Omental fat pad (tissue), 4 donors: ENCODE measurements at places on chromosomes 3 and 15. TPM values are rescaled to one million over a fixed set of nuclear protein-coding genes. Genes with fewer than 3 reads are reported as not detected.

DNA sequence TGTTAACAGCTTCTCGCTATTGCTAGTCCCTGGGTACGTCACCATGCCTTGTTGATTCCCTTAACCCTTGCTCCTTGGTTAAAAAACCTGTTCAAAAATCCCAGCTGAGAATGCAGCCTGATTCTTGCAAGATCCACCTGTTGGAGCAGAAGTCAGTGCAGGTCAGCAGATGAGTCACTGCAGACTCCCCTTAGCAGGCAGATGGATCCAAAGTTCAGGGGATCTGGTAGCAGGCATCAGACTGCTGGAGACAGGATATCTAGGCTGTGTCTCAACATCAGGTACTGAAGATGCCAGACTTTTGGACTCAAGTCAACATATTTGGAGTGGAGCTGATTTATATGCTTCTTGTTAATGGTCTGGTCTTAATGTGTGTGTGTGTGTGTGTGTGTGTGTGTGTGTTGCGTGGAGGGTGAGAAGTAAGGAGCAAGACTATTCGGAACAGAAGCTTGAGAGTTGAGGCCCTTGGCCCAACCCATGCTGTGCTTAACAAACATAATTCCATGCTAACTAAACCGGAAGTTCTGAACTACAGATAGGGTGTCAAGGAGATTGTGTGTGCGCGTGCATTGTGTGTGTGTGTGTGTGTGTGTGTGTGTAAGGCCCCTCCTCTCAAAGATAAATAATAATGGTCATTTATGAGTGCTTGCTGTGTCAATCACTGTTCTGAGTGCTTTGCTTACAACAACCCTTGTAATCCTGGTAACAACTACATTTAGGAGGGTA lies 1.0 kb upstream of the C3orf52 start:
- no peak for DNase-seq

- no peak for DNase-seq
Observed at GRCh38 chr3:110180733-110181132, 843.4 kb upstream of the DPPA4 start.

GRCh38 chr3:125644036-125645005 lies 49.0 kb upstream of the OSBPL11 start:
- DNase-seq = no peak

SOX2 gene
- total RNA-seq = not detected

DNA sequence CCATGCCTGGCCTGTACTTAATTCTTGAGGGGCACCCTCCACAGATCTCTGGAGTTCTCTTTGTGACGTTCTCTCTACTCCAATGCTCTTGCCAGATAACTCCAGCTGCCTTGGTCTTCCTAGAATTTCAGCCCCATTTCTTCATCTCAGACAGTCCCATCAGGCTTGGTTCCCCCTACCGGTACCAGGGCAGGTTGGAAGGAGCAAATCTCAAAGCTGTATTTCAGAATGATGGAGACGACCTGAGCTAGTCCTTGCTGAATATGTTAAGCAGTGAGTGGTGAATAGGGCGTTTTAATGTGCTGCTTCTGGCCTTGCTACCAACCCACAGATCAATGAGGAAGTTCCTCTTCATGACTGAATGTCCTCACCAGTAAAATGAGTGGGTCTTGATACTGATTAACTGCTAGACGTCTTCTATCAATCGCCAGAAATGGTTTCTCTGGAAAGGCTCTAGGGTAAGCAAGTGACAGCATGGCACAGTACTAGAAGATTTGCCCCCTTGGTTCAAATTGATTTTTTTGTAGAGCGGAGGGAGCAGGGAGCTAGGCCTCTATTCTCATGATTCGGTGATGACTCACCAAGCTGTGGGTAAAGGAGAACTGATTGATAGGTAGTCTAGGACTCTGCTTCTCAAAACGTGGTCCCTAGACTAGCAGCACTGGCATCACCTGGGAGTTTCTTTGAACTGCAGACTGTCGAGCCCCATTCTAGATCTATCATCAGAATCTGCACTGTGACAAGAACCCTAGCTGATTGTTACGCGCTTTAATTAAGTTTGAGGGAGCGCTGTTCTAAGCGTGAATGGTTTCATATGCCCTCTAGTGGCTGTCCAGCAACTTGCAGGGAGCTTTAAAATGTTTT lies 67.8 kb downstream of the UBP1 start:
- DNase-seq = no peak

DNA sequence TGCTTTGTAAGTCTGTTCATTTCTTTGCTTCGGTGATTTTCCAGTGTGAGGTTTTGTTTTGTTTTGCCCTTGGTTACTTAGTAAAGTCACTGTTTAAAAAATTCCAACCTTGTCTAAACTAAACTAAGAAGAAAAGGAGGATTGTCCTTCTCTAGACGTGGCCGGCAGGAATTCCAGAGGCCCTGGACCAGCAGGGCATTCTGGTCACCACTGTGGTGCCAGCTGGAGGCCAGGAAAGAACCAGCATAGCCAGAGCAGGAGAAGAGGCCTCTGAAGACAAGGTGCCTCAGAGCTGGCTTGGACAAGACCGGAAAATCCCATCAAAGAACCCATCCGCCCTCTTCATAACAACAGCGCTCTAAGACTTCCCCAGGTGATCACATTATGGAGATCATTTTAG lies 8.2 kb downstream of the PLOD2 start:
- no peak for DNase-seq

GRCh38 chr3:140708815-140709214 lies 31.0 kb downstream of the TRIM42 start:
- DNase-seq = no peak

- DNase-seq = no peak
Observed at GRCh38 chr3:148707601-148708380, 10.1 kb downstream of the AGTR1 start.

- DNase-seq = no peak
Observed at GRCh38 chr3:107907996-107908395, 182.8 kb downstream of the CD47 start.

GRCh38 chr3:148062590-148062989 lies 635.1 kb upstream of the AGTR1 start:
- DNase-seq = no peak

DNA sequence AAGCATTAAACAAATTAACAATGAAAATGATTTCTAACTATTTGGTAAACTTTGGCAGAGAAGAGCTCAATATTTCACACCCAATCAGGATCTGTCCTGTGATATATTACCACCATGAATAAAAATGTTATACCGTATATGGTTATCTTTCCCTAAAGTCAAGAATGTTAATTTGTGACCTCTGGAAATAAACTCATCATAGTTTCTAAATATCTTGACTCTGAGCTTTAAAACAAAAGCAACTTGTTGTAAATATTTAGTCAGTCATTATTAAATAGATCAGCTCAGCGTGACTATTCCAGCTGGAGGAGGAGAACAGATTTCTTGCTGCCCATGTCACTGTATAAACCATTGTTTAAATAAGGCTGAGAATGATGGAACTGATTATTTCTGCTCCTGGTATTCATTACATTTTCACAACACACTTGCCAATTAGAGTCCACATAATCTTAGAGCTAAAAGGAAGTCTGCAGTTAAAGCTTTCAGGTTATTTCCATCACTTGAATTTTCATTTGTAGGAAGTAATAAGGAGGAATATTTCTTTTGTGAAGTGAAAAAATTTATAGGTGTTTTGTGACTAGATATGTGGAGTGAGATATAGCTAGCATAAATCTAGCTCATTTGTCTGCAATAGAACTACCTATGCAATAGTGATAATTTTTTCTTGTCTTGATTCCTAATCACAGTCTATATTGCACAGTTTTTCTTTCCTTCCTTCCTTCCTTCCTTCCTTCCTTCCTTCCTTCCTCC lies 106.5 kb upstream of the P2RY1 start:
- DNase-seq = no peak

DNA sequence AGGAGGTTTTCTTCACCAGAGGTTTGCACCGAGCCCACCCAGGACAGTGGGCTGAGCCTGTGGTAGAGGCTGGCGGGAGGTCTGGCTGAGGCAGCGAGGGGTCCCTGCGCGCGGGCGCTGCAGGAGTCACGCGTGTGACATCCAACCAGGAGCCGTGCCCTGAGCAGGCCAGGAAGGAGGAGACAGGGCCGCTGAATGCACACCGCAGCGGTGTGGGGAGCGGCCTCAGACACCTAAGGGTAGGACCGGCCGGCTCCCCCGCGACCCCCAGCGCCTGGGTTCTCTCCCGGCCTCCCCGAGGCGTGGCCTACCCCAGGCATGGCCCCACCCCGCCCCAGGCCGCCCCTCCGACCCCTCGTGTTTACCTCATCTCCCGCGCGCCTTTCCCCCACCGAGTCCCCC lies 412 bp downstream of the SLC41A3 start:
- DNase-seq = no peak

- no peak for DNase-seq
Observed at GRCh38 chr15:57890351-57890750, 175.2 kb downstream of the ALDH1A2 start.

DNA sequence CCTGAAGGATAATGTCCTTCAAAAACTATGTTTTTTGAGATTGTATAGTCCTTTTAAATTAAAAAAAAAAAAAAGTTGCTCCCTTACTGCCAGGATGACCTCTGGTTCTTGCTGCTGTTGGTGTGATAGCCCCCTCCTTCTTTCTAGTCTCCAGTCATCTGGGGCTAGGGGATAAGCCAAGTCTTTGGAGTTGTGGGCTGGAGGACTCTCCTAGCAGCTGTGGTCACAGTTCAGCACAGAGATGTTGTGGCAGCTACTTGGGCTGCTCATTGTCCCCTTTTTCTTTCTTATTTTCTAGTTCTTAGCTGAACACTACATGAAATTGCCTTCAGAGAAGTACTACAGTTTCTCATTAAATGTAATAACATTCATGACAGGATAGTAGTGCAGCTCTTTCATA lies 39.2 kb upstream of the APH1B start:
- no peak for DNase-seq

HDAC11 gene
- total RNA-seq = 5.9 TPM

GOLGA8T gene
- total RNA-seq = not detected

ZNF501 gene
- total RNA-seq = 2.0 TPM

GRCh38 chr15:46039703-46040102 lies 404.9 kb downstream of the SQOR start:
- DNase-seq = no peak

GRCh38 chr3:152719264-152719663 lies 115.7 kb upstream of the P2RY1 start:
- no peak for DNase-seq

DNA sequence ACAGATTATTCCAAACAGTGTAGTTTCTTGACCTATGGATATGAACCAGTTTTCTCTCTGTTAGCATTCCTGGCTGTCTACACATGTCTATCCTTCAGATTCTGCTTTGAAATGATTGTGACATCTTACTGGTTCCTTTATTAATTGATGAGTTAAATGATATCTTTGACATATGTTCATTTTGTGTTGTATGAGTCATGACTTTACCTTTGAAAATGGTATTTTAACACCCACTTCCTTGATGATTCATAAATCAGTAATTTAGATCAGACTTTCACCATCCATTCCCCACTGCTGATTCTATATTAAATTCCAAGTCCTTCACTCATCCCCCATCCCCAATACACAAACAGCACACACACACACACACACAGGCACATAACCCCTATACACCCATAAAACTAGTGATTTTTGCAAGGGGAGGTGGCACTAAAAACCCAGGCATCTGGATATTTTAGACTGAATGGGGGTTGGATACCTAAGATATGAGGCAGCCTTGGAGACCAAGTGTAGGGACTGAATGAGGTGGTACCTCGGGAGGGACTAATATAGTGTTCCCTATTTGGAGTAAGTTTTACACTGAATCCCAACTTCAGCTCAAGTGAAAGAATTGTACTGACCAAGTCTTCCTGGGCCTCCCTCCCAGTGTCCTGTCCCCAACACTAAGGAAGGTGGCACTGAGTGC lies 9.7 kb downstream of the CCK start:
- DNase-seq = no peak

GRCh38 chr3:82208002-82208710 lies 446.7 kb upstream of the GBE1 start:
- no peak for DNase-seq

GRCh38 chr15:28131400-28131799 lies 32.3 kb upstream of the OCA2 start:
- no peak for DNase-seq

ESYT3 gene
- total RNA-seq = 2.3 TPM

GRCh38 chr3:131470377-131470776 lies 32.4 kb downstream of the MRPL3 start:
- no peak for DNase-seq

CCRL2 gene
- 6.8 TPM for total RNA-seq

SLC2A2 gene
- total RNA-seq = not detected

P2RY13 gene
- 10.7 TPM for total RNA-seq

GRCh38 chr3:15505479-15506165 lies 15.9 kb downstream of the COLQ start:
- no peak for DNase-seq

DNA sequence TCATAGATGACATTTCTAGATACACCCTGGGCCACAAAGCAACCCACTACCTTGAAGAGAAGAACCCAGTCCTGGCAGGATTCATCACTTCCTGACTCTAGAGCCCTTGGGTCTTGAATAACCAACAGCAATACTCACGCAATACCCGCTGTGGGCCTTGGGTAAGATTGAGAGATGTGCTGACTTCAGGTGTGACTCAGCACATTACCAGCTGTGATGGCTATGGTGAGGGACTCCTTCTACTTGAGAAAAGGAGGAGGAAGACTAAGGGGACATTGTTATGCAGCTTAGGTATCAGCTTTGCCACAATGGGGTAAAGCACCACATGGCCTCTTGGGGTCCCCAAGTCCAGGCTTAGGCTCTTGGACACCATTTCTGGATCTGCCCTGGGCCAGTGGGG lies 14.9 kb downstream of the C3orf33 start:
- DNase-seq = no peak

GRCh38 chr3:123658852-123659206 lies 74.0 kb upstream of the HACD2 start:
- DNase-seq = no peak

DNA sequence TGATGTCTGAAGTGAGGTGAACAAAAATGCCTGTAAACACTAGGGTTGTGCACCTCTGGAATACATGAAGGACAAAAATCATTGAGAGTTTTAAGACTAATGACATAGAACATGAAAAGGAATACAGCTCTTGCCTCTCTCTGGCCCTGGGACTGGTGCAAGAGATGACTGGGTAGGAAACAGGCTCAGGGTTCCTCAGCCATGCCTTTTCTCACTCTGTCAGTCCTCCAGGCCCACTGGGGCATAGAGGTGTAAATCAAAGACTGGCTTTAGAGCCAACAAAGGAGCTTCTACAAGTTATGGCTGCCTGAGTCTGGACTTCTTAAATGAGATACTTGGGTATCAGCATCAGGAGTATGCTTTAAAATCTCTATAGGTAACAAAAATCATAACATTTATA lies 554.7 kb upstream of the KCNMB2 start:
- no peak for DNase-seq

LEKR1 gene
- not detected for total RNA-seq

GOLGA6L7 gene
- not detected for total RNA-seq

SLC6A6 gene
- total RNA-seq = 75.2 TPM

GPR176 gene
- 8.6 TPM for total RNA-seq

GRCh38 chr15:90851114-90851513 lies 17.3 kb upstream of the FURIN start:
- DNase-seq = no peak
